ENCODE measurements at places on chromosomes 16 and 17.

DNA sequence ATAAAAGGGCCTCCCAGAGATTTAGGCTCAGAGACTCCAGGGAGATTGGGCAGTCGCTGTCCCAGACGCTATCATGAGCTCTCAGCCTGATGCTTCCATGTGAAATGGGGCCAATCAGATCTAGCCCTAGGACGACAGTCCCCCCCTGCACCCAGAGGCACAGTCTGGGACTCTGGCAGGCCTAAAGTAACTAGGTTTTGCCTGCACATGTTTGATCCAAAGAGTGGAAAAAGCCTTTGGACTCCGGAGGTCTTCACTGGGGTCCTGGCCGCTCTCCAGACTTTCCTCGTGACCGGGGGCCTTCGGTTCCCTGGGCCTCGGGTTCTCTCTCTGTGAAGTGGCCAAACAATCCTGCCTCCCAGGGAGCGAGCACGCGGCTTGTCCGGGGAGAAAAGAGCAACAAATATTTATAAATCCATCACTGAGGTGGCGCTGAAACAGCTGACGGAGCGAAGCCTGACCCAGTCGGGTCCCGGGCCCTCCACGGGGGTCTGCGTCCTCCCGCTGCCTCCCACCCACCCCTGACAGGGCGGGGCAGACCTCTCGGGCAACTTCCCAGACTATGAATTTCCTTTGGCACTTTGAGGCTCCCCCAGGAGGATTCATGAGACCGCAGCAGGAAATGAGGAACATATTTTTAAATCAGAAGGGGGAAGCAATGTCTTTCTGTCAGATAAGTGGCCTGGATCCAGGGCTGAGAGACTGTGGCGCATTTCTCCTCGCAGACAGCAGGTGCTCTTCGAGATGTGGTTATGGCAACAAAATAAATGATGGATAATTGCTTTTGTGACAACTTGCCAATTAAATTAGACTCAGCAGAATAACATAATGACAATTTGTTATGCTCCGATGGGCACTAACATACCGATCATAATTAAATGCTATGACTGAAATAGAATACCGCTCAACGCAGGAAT is 38.9 kb downstream of the MRPS23 start:
- peak; percentile 20 for DNase-seq

DNA sequence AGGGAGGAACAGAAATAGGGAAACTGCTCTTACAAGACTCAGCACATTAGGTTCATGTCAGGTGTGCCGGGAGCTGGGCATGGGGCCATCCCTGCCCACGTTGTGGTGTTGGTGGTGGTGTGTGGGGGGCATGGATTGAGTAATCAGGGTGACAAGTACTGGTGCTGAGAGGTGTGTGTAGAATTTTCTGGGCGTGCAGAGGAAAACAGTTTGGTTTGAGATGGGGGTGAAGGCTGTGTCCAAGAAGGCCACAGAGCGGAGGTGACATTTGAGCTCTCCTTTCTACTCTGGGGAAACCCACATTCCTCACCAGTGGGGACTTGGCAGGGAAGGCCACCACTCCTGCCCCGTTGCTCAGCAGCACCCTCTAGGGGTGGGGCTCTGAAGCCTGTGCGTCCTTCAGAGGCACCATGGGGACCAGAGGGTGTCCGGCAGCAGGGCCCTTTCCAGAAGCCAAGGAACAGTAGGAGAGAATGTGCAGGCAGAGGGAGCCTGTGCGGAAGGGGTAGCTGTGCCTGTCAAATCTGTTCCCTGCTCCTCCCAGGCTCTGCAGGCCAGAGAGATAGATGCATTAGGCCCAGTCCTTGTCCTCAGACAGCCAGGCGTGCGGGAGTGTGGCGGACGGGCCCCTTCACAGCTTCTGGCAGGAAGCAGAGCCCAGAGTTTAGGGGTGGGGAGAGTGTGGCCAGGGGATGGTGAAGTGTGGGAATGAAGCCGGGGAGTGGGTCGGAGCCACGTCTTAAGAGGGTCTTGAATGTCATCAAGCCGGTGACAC is 48.7 kb upstream of the GSE1 start:
- no peak for DNase-seq

GRCh38 chr16:73713251-73713650 is 583.4 kb upstream of the PSMD7 start:
- no peak for DNase-seq

- DNase-seq: peak; percentile 20
Measured at GRCh38 chr16:27374804-27375425, 27.1 kb upstream of the IL21R start.

- DNase-seq: peak; percentile 48
Measured at GRCh38 chr17:17186051-17186450, 20.1 kb downstream of the PLD6 start.

DNA sequence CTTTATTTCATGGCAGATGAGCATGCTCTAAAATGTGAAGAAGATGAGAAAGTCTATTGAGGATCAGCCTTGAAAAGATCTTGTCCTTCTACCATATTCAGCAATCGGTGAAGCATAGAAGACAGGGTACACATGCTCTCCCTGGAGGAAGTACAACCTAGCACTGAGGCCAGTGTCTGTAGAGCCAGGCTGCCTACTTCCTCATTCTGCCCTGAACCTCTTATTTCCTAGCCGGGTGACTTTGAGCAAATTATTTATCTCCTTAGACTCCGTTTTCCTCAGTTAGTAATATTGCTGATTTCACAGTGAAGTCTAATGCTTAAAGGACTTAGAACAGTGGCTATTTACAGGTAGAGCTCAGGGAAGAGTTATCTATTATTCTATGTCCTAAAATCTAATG is 58.4 kb downstream of the TMEM100 start:
- no peak for DNase-seq

DNA sequence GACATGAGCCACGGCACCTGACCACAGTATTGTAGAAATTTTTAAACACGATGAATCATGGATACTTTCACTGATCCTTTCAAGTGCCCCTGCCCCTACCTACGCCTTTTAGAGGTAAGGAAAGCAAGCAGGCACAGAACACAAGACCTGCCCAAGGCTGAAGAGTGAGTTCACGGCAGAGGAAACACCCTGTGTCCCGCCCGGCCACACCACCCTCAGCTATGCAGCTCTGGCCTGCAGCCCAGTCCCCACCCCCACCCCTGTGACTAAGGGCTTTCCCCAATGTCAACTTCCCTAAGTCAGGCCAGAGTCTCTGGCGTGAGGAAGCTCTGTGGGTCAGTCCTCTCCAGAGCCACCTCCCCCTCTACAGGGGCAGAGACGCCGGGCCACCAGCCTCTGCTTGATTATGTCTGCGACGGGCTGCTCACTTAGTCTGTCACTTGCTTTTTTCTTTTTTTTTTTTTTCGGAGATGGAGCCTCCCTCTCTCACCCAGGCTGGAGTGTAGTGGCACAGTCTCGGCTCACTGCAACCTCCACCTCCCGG is 8.4 kb downstream of the SLC16A5 start:
- peak; percentile 78 for DNase-seq

GRCh38 chr16:53695070-53695469 is 8.6 kb downstream of the RPGRIP1L start:
- DNase-seq: no peak

GRCh38 chr16:85310868-85311585 is 198.8 kb upstream of the CIBAR2 start:
- DNase-seq: no peak

- no peak for DNase-seq
Measured at GRCh38 chr17:62804822-62805221, 3.3 kb downstream of the MARCHF10 start.

GRCh38 chr16:53503991-53504663 is 1.1 kb upstream of the AKTIP start:
- DNase-seq: no peak

DNA sequence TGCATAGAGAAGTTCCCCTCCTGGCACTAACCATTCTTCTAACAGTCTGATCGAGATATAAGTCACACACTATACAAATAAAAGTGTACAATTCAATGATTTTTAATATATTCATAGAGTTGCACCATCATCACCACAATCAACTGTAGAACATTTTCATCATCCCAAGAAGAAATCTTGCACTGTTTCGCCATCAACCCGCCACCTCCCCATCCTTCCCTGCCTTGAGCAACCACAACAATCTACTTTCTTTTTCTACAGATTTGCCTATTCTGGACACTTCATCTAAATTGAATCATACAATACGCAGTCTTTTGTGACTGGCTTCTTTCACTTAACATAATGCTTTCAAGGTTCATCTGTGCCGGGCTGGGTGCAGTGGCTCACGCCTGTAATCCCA is 33.0 kb upstream of the GUCY2D start:
- DNase-seq: no peak

All from urinary bladder (tissue), 4 donors.